NT2/D1 (cell line): ENCODE measurements at places on chromosomes 3 and 15.

- no peak for DNase-seq
Observed at GRCh38 chr3:117303443-117303842, 593.9 kb downstream of the TUSC7 start.

- no peak for DNase-seq
Observed at GRCh38 chr3:153855772-153856171, 265.4 kb upstream of the ARHGEF26 start.

DNA sequence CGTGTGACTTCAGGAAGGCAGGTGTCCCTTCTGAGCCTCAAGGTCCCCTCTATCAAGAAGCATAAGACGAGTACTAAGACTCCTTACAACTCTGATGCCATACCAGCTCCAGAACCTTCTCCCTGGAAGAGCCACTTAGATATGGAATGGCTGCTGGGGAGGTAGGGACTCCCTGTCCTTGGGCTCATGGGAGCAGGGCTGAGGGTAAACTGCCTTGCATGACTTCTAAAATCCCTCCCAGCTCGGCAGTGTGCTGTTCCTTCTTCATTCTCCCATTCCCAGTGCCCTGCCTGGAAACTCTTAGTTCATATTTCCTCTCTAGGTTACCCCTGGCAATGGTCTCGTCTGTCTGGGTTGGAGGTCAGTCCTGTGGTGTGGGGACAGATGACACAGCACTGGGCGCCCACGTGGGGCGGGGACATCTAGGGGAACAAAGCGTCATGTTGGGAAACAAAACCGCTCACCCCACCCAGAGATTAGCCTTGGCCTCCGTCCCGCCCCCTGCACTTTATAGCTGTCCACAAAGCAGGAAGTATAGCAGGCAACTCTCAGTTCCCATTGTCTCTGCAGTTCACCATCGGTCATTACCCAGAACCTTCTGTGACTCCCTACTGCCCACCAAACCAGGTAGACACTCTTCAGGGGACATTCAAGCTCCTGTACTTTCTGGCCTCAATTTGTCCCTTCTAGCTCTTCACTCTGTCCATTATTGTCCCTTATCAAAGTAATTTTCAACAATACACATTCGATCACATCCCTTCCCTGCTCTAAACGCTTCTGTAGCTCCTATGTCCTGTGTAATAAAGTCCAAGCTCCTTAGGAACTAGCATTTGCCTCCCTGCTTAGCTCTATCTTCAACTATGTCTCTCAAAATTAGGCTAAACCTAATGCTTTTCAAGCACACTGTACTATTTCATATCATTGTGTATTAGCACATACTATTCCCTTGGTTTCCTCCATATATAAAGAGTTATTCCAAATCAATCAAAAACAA lies 73.8 kb downstream of the IQSEC1 start:
- no peak for DNase-seq

- DNase-seq, result no peak
Observed at GRCh38 chr3:100067589-100067988, 46.7 kb downstream of the FILIP1L start.

- no peak for DNase-seq
Observed at GRCh38 chr3:153967260-153967659, 153.9 kb upstream of the ARHGEF26 start.

DNA sequence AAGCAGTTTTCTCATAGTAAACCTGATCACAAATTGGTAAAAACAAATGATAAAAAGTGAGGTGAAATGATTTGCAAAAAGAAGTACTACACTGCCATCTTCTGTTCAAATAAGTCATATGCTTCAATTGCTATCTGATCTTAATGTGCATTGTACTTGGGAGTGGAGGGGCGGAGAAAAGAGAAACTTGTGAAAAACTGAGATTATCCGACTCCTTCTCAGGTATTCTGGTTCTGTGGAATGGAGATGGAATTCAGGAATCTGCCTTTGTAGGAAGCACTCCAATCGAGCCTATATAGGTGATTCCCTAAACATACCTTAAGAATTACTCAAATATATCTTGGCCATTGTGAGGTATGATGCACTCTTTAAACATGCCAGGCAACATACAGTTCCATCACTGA lies 180.6 kb downstream of the CHL1 start:
- DNase-seq, result no peak

DNA sequence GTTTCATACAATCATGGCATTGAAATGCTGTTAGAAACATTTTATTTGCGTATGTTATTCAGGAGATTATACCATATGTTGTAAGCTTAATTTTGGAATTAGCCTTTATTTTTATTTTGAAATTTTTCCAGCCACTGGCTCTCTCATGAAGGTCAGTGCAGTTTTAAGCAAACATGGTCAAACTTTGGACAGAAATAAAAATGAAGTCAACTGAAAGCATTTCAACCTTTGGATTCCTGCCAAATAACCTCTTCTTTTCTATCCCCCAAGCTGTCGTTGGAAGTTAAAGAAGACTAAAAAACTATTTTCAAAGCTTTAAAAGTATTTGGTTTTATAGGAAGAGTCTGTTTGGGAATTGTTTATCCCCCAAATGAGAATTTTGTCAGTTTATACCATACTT lies 846.6 kb downstream of the MCTP2 start:
- no peak for DNase-seq
